Heart left ventricle (tissue), 16 donors: ENCODE measurements at places on chromosomes 11 and 22. TPM values are rescaled to one million over a fixed set of nuclear protein-coding genes. Genes with fewer than 3 reads are reported as not detected.

Gene YPEL4
- 0.64 TPM for total RNA-seq

Gene SMDT1
- 114 TPM for total RNA-seq

- DNase-seq: no peak
Observed at GRCh38 chr11:67664696-67665540, 9.5 kb downstream of the ALDH3B2 start.

DNA sequence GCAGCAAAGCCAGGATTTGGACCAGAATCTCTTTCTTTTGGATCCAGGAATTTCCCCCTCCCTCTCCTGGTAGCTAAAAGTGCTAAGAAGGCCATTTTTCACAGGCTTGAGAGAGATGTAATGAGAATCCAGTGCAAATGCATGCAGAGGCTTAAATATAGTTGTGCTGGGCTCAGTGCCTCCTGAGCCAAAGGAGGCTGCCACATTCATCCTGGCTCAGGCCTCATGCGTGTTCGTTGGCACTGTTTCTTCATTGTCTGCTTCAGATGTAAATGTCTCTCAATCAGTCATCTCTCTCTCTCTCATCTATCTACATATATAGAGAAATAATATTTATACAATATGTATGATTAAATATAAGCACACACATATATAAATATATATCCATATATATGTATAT, 83.6 kb downstream of the INSC start:
- DNase-seq: no peak

Gene OR8G1
- not detected for total RNA-seq

GRCh38 chr11:34013898-34014571, 37.5 kb upstream of the CAPRIN1 start:
- DNase-seq: no peak

DNA sequence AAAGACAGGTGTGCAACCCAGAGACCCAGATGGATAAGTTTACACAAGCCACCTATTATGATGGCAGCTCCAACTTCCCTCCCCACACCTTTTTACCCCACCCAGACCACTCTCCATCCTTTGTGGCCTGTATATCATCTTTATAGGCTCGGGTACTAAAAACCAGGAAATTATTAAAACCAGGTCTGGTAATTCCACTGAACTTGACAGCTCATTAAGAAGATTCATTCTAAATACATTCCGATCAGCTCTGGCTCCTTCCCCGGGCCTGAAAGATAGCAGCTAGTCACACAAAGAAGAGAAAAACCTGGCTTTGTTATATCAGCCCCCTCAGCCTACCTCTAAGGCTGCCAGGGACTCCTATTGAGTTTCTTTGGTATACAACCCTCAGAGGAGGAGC, 67.9 kb upstream of the API5 start:
- DNase-seq: no peak

DNA sequence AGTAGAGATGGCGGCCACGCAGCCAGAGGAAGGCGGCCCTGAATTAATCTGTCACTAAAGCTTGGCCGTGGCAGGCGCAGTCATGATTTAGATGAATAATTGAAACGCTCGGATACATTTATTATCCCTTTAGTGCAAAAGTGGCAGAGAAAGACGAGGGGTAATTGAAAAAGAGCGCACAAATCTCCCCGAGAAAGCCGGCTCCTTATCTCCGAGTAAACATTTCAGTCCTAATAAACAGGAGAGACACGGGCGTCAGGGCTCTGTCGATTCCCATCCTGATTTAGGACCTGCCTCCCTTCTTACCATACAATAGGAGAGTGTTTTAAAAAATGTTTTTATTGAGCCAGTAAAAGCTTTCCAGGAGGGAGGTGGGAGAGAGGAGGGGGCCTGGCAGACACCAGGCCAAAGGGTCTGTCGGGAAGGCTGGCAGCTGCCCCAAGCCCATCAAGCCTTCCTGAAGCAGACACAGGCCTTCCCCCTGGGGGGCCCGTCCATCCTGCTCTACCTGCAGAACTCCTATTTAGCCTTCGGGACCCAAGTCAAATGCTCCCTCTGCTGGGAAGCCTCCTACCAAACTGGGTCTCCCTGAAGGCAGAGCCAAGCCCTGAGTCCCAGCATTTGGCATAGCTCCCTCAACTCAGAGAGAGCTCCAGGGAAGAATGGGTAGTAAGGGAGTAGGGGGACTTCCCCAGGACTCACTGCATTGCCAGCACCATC, 22.8 kb downstream of the OTUB1 start:
- DNase-seq: no peak

Gene ZC3H12C
- 16.0 TPM for total RNA-seq

DNA sequence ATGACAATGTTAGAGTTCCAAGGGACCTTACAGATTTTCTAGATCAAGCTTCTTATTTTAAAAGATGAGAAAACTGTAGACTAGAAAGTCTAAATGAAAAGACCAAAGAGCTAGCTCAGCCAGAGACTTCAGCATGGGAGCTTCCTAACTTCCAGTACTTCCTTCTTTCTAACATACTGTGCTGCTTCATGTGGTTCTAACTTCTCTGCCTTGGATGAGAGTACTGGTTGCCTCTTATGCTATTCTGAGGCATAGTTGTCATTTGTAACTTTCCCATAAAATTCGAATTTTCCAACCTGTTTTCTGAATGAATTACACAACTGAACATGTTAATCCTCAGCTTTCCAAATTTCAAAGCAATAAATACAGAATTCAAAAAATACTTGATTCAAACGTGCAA, 1.8 kb downstream of the MTMR2 start:
- DNase-seq: no peak

GRCh38 chr22:29758068-29758622, 8.7 kb downstream of the ZMAT5 start:
- no peak for DNase-seq

DNA sequence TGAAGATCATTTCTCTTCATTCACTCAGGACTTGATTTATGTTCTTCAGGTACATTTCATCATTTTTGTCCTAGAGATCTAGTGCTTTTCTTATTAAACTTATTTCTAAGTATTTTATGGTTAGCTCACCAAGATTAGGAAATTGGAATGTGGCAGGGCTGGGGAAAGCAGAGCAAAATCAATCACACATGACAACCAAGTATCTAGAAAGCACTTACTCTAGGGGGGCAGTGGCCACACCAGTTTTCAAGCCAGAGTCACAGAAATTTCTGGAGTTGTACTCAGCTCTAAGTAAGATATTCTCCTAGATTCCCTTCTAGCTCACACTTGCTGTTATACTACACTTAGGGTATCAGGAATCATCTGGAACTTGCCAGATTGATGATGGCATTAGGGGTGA, 33.3 kb upstream of the MYEOV start:
- DNase-seq: no peak

Gene TNNT3
- total RNA-seq: 58.9 TPM

DNA sequence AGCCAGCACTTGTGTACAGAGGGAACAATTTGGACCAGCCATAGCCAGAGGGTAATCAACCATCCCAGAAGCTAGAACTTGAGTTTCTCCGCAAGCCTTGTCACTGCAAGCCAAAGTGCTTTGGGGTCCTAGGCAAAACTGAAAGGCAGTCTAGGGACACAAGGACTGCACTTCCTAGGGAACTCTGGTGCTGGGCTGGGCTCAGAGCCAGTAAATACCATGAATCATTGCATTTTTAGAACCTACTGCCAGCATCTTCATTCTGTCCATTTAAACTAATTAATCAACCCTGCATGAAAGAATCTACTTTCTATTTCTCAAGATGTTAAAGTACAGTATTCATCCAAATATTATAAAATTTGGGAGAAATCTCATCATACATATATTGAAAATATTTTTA, 20.0 kb downstream of the PATE3 start:
- no peak for DNase-seq
